Vagina (tissue), 2 donors: ENCODE measurements at places on chromosomes 5 and 9.

DNA sequence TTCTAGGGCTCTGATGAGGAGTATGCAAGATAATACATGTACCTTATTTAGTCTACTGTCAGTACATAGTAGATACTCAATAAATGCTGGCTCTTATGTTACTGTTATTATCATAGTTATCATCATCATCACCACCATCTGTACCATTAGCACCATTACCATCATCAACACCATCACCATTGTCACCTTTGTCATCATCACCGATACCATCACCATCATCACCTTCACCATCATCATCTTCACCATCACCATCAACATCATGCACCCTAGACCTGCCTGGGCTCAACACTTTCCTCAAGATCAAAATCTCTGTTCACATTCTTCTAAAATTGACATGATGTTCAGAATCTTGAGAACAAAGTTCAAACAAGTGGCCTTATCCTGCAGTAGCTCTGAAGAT is 126.2 kb upstream of the PANK3 start:
- DNase-seq = no peak

GRCh38 chr5:370311-370958 is 48.9 kb downstream of the AHRR start:
- DNase-seq = peak; percentile 79

- DNase-seq = no peak
Measured at GRCh38 chr9:93051680-93052089, 6.8 kb upstream of the SUSD3 start.

GRCh38 chr5:143274952-143275351 is 128.5 kb downstream of the NR3C1 start:
- DNase-seq = no peak

GRCh38 chr5:77957931-77958521 is 181.9 kb upstream of the TBCA start:
- no peak for DNase-seq
